Nucleus accumbens (tissue), 56 donors: ENCODE measurements at places on chromosomes 5 and 9.

DNA sequence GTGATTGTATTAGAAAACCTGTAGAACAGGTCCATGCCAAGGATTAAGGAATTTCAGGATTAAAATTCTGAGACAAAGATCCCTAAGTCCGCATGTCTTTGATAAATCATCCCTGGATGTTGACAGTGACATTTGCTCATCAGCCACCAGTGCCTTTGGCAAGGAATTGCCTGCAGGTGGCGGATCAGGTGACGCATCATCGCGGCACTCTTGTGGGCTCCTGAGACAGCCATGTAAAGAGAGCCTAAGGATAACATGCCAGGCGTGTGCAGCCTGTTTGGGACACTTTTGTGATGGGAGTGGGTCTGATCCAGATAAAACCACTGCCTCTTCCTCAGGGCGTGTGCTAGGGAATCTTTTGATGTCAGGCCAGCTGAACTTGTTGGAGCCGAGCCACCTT, 40.6 kb downstream of the ADCY2 start:
- DNase-seq, result no peak

DNA sequence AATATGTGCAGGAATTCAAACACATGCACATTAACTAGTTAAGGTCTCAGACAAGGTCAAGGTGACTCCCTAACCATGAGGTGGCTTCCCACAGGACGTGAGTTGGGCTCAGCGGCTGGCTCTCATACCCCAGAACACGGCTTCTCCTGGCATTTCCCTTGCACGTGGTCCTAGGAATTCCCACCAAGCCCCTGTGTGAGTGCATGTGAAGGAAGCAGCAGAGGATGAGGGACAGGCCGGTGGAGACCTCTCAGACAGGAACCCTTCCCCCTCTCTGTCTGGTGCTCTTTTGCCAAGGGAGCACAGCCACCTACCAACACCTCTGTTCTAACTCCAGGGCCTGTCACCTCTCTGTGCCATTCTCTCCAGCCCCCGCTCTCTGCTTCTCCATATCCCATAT, 271.0 kb downstream of the FSTL4 start:
- DNase-seq, result no peak

GRCh38 chr5:175724314-175725275, 66.7 kb downstream of the HRH2 start:
- DNase-seq, result no peak

- DNase-seq, result no peak
Observed at GRCh38 chr9:99192786-99193465, 28.8 kb downstream of the ALG2 start.

DNA sequence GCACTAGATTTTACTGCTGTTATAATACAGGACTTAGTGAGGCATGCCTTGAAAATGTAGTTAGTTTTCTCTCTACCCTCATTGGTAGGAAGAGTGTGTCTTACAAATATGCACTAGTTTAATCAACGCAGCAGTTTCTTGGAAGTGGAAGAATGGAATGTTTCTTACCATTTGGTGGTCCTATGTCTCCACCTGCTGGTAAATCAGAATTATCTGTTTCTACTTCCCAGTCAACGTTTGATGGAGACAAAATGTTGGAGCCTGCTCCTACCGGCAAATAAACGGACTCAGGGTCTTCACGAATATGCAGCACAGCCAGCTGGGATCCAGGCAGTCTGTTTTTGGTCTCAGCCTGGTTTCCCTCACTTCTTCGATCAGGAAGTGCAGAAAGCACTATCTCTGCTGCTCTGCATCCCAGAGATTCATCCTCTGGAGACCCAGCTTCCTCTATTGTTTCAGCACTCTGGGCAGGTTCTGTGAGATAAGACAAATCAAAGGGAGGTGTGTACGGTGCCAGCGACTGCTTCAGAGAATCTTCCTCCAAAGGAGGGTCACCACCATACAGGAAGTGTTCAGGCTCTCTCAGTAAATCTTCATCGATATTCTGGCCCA, 59.5 kb upstream of the PCA3 start:
- DNase-seq, result no peak

GRCh38 chr9:8417341-8417740, 617.8 kb upstream of the DMAC1 start:
- no peak for DNase-seq

- no peak for DNase-seq
Observed at GRCh38 chr9:117744369-117744768, 40.2 kb downstream of the TLR4 start.

GRCh38 chr5:127419683-127420257, 97.7 kb upstream of the PRRC1 start:
- DNase-seq, result no peak

DNA sequence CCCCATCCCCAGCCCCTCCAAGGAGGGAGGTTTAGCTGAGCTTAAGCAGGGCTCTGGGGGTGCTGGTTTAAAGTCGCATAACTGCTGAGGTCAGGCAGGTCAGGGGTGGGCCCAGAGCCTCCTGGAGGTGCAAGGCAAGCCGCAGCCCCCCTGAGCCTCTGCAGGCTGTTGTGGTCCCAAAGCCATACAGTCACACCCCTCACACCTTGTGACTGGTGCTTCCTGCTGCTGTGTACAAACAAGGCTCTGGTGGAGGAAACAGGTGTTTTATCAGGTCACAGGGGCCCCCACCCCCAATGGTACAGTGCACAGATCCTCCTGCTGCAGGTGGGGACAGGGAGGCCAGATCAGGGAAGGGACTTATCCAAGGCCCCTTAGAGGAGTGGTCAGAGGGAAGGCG, 8.0 kb downstream of the TCF7 start:
- DNase-seq, result no peak

DNA sequence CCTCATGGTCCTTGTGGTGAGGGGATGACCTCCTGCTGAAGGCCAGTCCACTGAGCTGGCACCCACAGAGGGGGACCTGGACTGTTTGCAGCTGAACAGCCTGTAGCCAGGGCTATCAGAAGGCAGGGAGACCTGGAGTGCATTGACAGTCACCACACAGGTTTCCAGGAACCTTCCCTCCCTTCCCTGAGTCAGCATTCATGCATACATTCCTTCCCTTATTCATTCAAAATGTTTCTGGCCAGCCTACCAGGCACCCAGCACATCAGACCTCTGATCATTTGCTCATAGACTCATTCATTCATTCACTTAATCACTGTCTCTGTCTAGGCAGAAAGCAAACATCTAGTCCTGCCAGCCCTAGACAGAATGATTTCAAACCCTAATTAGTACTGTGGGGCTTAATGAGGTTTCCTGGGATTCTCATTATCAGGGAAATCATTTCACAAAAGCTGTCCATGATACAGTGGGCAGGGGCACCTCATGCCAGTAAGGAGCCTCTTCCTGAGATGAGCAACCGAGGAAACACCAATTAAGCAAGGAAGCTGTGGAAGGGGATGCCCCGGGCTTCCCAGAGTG, 110.1 kb upstream of the PPP1R26 start:
- DNase-seq, result no peak

- no peak for DNase-seq
Observed at GRCh38 chr9:93270976-93271375, 87.0 kb downstream of the WNK2 start.

DNA sequence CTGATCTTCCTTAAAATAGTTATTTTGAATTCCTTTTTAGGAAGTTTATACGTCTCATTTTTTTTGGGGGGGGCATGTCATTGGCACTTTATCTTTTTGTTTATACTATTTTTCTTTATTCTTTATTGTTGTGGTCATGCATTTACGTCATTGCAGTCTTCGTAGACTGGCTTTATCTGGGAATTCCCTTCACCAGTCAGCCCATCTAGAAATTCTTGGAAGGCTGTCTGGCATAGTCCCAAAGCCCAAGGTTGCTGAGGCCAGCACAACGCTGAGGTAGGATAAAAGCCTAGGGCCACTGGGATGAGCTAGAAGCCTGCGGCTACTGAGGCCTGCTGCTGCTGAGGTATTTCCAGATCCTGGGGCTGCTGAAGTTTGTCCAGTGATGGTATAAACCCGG, 121.5 kb downstream of the ISOC1 start:
- DNase-seq, result no peak

- no peak for DNase-seq
Observed at GRCh38 chr5:116152169-116152568, 67.3 kb downstream of the COMMD10 start.

DNA sequence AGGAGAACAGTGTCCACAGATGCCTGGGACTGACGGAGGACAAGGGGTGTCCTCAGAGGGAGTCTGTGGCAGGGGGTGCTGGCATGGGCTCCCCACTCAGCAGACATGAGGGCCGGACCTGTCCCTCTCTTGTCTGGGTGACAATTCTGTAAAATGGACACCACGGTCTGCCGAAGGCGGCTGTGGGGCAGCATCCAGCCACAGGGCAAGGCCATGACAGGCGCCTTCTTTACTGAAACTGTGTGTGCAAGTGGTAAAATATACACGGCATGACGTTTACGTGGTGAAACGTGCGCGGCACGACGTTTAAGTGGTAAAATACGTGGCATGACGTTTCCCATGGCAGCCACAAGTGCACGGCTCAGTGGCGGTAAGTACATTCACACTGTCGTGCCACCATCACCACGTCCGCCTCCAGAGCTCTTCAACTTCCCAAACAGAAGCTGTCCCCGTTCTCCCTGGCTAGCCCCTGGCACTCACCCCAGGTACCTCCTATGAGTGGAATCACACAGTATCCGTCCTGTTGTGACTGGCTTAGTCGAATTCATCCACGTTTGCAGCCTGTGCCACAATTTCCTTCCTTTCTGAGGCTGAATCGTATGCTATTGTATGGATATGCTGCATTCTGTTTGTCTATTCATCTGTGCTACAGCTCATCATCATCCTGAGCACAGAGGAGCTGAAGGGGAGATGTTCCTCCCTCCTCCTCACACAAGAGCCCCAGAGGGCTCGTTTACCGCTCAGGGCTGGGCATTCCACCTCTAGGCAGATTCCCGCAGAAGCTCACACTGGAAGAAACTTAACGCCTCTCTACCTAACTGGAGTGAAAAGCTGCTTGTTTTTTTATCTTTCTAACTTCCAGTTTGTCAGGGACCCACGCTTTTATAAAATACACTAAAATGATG, 52.5 kb downstream of the COL23A1 start:
- DNase-seq, result no peak

DNA sequence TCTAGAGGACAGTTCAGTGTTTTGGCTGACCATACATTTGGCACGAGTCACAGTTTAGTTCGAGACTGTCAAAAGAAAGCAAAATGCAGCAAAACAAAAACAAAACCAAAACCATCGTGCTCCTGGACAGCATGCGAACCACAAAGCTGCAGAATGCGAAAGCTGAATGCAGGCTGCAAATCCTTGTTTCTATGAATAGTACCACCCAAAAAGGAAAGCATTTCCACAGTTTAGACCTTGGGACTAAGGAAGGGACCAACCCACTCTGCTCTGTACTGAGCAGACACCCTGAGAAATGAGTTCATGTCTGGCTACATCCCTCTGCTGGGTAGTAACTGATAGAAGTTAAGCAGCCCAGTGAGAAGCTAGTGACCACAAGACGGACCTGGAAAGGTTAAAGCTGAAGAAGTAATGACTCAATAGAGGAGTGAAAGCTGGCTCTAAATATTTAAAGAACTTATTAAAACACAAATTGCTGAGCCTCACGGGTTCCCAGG, 3.9 kb downstream of the GCNT4 start:
- DNase-seq, result no peak

- DNase-seq, result no peak
Observed at GRCh38 chr5:166505067-166505466, 1786.4 kb upstream of the WWC1 start.

GRCh38 chr5:60436518-60436917, 263.4 kb downstream of the DEPDC1B start:
- no peak for DNase-seq

DNA sequence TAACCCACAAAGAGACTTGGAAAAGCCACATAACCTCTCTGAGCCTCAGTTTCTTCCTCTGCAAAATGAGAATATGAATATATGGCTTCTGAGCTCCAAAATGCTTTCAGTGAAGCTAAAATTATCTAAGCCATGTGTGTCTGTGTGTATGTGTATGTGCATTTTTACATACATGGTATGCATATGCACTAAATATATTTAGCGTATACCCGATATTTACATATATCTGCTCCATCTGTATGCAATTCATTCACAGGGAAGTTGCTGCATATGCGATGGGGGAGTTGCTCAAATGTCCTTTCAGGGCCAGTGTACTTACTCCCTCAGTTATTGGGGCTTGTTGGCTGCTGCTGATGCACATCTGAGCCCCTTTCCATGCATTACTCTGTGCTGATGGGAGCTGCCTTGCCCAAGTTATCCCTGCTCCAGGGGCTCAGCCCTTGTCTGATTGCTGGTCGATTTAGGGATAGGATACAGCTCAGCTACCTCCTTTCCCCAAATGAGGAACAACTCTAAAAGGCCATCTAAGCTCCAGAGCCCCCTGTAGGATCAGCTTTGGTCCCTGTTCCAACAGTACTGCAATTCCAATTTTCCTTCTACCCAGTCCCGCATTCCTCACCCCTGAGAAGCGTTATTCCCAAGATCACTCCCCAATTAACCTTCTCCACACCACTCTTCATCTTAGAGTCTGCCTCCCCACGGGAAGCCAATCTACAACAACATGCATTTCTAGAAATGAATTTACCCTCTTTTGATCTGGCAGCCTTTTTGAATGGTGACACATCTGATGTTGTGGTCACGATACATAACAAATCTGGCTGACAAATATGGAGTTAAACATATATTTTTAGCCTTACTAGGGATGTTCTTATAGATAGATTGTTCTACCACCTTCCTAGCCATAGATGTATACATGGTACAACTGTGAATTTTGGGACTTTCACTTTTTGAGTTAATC, 15.9 kb downstream of the RHOBTB3 start:
- no peak for DNase-seq

GRCh38 chr9:114363424-114363823, 24.4 kb downstream of the AKNA start:
- DNase-seq, result no peak

GRCh38 chr5:107285772-107286171, 385.0 kb downstream of the EFNA5 start:
- no peak for DNase-seq

DNA sequence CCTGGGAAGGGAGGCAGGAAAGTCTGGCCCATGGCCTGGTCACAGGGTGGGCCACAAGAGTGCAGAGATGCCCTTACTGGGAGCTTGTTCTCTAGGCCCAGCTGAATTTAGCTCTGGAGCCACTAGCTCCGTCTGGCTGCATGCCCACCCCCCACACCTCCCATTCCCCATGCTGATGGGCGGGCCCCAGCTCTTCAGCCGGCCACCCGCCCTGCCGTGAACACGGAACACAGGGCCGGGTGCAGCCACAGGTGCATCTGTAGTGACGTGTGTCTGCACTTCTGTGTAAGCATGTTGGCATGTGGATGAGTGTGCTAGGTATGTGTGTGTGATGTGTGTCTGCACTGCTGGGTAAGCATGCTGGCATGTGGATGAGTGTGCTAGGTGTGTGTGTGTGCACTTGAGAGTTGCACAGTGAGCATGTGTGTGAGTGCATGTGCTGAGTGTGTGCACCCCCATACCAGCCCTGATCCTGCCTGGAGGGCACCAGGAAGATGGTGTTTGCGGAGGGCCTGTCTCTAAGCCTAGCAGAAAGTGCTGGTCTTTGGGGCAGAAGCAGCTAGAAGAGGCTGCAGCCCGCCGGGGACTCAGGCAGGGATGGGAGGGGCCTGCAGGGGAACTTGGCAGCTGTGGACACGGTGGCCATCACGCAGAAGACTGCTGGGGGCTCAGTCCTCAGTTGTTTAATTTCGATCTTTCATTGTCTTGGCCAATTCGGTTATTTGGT, 136.4 kb downstream of the CACNA1B start:
- DNase-seq, result no peak
